ENCODE measurements at places on chromosomes 16 and 17.

- no peak for DNase-seq
Observed at GRCh38 chr17:19287651-19288050, 50.5 kb downstream of the EPN2 start.

- DNase-seq, result no peak
Observed at GRCh38 chr16:9199751-9200150, 108.3 kb downstream of the HAPSTR1 start.

DNA sequence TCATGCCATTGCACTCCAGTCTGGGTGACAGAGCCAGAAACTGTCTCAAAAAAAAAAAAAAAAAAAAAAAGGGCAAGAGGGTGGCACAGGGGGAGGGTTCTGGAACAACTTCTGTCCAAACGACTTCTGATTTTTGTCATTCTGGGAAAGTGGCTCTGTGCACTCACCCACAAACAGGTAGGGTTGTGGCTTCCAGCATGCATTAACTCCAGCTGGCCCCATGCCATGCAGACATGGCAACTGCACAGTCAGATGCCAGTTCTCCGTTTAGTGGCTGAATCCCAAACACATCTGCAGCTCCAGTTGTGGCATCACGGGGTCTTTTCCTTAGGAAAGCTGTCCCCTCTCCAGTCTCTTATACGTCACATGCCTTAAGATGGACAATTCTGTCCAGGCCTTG, 30.3 kb downstream of the B4GALNT2 start:
- DNase-seq, result no peak

GRCh38 chr17:59668816-59669215, 38.4 kb downstream of the PTRH2 start:
- peak; percentile 49 for DNase-seq

- no peak for DNase-seq
Observed at GRCh38 chr16:64657316-64658011, 464.4 kb downstream of the CDH11 start.

DNA sequence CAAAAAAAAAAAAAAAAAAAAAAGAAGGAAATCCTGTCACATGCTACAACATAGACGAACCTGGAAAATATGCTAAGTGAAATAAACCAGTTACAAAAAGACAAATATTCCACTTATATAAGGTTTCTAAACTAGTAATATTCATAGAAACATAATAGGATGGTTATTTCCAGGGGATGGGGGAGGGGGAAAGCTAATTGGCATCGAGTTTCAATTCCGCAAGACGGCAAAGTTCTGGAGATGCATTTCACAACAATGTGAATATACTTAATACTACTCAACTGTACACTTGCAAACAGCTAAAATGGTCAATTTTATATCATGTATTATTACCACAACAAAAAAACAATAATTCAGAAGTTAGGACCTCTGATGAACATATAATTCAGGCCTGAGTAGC, 37.9 kb upstream of the ABCA9 start:
- DNase-seq, result no peak

- no peak for DNase-seq
Observed at GRCh38 chr16:57985204-57986181, 14.6 kb upstream of the CNGB1 start.

DNA sequence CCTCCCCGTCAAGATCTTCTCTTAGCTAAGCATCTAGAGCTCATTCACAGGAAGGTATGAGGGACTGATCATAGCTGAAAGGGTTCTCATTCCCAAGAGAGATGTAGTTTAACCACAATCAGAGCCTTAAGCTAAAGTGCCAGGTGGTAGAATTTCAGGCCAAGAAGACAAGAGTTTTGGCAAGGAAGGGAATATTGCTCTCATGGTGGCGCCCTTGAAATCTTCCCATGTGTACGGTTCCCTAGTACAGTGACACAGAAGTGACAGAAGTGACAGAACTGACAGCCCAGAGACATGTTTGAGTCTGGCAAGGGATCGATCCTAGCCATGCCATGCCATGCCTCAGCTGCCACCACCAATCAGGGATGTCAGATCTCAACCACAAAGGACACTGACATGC, 2.5 kb downstream of the GRIN2C start:
- DNase-seq, result no peak

GRCh38 chr17:82097184-82097918, 685 bp downstream of the FASN start:
- no peak for DNase-seq

DNA sequence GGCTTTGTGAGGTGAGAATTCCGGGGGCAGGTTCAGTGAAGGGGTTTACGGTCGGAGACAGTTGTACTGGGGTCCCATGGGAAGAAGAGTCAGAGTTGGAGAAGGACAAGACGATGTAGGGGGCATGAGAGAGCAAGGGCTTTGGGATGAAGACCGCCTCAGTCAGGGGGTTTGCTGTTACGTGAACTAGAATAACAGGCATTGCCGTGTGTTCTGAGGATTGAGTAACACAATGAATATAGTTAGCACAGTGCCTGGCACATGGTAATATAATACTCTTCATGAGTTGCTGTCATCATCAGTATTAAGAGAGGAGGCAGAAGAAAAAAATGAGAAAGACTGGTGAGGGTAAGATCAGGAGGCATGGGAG, 577 bp downstream of the ZNF646 start:
- DNase-seq, result no peak

DNA sequence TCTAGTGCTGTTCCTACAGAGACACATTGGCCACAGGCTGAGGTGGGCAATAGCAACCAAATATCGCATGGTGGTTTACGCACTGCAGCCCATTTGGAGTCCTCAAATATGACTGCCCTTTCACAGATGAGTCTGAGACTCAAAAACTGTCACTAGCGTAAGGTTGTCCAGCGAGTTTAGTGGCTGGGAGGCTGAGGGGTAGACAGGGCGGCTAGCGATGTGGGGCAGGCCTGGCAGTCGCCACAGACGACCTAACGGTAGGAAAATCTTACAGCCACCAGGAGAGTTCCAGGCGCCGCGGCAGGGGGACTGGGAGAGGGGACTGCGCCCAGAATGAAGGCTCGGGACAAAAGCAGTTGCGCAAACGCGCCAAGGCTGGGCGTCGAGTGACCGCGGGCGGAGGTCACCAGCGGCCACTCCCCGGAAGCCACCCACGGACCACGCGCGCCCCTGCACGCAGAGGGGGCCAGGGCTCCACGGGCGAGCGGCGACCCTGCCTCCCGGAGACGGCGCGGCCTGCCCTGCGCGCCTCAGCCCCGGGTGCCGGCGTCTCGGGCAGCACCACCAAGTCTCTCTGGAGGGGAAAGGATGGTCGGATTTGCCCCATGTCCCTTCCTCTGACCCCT, 699 bp upstream of the MAP1LC3B start:
- no peak for DNase-seq
